ENCODE measurements at places on chromosomes 1 and 21. TPM values are rescaled to one million over a fixed set of nuclear protein-coding genes. Genes with fewer than 3 reads are reported as not detected.

Gene TMEM200B
- total RNA-seq, result 28.6 TPM

Gene FAM78B
- 1.5 TPM for total RNA-seq

Gene ADIPOR1
- total RNA-seq, result 109 TPM

Gene NTNG1
- 13.7 TPM for total RNA-seq

Gene TPRG1L
- 17.8 TPM for total RNA-seq

Gene CRNN
- total RNA-seq, result not detected

Gene TTC22
- not detected for total RNA-seq

Gene ILDR2
- not detected for total RNA-seq

Gene NPHS2
- not detected for total RNA-seq

Gene MPL
- not detected for total RNA-seq

Gene C1orf56
- 3.6 TPM for total RNA-seq

Gene CRYZ
- total RNA-seq, result 54.3 TPM

Gene LCE5A
- not detected for total RNA-seq

Gene CNTN2
- total RNA-seq, result not detected

Gene FOXO6
- total RNA-seq, result not detected

Gene GJA8
- total RNA-seq, result not detected

Gene INAVA
- total RNA-seq, result not detected

Gene PRAMEF13
- total RNA-seq, result not detected

Gene MAP3K6
- total RNA-seq, result 60.8 TPM

Gene FBXO2
- 1.8 TPM for total RNA-seq

Gene AADACL4
- total RNA-seq, result not detected

Gene C8B
- not detected for total RNA-seq

Gene TFF3
- total RNA-seq, result not detected

Gene CXADR
- total RNA-seq, result 0.49 TPM

Gene FAM3B
- not detected for total RNA-seq

Gene KAZN
- total RNA-seq, result 14.1 TPM

Gene ESRRG
- under 0.01 TPM for total RNA-seq

Gene KLHL17
- total RNA-seq, result 6.3 TPM

Gene GBP7
- total RNA-seq, result not detected

Gene CHRM3
- 0.24 TPM for total RNA-seq

Gene KCNE1
- 0.81 TPM for total RNA-seq

Gene KRTAP10-5
- not detected for total RNA-seq

Gene LRRIQ3
- total RNA-seq, result 0.65 TPM

Gene TRIM62
- total RNA-seq, result 7.3 TPM

Gene DCST2
- total RNA-seq, result not detected

Gene CLCA4
- total RNA-seq, result not detected

Gene HEYL
- 0.16 TPM for total RNA-seq

Gene COL8A2
- 38.0 TPM for total RNA-seq

Gene SPRR1A
- not detected for total RNA-seq

Gene OVAAL
- not detected for total RNA-seq

Gene RORC
- 0.12 TPM for total RNA-seq

Gene VWA5B1
- total RNA-seq, result not detected
